ENCODE measurements at places on chromosomes 3 and 15.

DNA sequence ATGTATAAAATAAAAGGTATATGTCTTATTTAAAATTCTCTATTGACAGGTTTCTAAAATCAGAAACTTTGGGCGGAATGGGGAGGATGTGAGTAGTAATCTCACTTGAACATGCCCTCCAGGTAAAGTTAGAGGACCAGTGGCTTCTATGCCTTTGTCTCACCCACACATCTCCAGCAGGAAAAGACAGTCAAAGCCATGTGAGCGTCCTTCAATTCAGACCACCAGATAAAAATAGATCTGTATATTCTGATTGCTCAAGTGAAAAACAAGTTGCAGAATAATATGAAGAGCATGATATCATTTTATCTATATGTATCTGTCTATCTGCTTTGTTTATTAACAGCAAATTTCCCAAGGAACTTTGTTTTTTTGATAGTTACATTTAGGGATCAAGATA, 152.2 kb downstream of the TMCO5A start:
- no peak for DNase-seq

GRCh38 chr3:47579875-47580274, 1.2 kb upstream of the CSPG5 start:
- DNase-seq = no peak

GRCh38 chr3:113204371-113204770, 7.0 kb upstream of the BOC start:
- DNase-seq = no peak

GRCh38 chr3:126256251-126256650, 75.9 kb upstream of the ALDH1L1 start:
- no peak for DNase-seq

- peak; percentile 44 for DNase-seq
Measured at GRCh38 chr3:170076715-170077238, 39.0 kb downstream of the GPR160 start.

DNA sequence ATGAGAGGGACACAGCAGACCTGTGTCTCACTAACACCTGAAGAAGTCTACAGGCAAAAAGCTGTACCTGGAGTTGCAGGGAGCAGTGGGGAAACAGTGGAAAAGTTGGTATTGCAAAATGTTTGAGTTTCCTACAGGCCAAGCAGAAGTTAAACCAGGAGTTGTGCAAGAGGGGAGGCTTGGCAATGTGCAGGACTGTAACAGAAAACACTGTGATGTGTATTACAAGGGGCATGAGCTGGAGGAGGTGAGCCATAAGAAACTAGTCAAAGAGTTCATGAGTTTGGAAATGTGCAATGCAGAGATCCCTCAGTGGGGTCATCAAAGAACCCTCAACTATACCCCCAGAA, 47.1 kb upstream of the SERPINI2 start:
- no peak for DNase-seq

DNA sequence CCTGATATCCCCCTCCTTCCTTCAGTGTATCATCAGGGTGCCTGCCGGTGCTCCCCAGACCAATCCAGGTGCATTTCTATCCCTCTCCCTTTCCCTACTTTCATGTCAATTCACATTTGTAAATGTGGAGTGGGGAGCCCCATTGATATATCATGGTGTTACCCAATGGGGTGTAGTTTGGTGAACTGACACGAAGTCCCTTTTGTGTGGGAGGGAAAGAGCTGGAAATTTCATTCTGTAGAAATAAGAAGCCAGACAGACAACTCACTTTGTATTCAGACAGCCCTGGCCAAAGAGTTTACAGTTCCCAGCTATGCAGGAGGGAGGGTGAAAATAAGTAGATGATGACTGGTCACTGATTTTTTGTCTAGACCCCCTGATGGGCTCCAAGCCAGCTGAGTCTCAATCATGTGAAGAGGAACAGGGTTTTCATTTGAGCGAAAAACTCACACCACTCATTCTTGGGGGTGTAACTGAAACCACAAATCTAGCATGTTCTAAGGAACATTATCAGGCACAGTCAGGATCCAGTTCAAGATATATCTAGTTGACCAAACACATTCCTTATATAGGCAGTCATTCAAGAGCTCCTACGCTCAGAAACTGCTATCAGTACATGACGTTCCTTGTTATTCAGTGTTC, 58.9 kb downstream of the LMCD1 start:
- DNase-seq = no peak

GRCh38 chr3:146277953-146278631, 27.2 kb upstream of the PLSCR4 start:
- peak; percentile 56 for DNase-seq

DNA sequence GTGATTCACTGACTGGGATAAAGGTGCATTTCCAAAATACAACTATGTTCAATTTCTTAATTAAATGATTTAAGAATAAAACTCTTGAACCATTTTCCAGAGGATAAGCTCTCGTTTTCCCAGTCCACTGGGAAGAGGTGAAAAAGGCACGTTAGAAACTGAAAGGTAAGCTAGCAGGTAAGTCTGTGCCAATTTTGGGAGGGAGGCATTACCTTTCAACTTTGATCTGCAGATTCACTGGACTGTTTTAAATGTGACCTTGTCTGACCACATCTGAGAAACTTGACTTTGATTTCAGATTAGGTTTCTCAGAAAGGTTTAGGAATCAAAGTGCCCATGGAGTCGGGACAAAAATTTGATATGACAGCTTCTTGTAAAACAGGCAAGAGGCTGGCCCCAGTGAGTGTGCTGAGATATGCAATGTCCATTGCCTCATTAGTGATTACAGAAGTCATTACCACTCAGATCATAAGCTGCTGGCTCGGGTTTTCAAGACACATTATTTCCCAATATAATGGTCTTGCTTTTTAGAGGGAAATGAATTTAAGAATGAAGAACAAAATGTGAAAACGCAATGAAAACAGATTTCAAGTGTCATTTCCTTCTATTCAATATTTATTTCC, 118.8 kb downstream of the ADAMTS9 start:
- no peak for DNase-seq

DNA sequence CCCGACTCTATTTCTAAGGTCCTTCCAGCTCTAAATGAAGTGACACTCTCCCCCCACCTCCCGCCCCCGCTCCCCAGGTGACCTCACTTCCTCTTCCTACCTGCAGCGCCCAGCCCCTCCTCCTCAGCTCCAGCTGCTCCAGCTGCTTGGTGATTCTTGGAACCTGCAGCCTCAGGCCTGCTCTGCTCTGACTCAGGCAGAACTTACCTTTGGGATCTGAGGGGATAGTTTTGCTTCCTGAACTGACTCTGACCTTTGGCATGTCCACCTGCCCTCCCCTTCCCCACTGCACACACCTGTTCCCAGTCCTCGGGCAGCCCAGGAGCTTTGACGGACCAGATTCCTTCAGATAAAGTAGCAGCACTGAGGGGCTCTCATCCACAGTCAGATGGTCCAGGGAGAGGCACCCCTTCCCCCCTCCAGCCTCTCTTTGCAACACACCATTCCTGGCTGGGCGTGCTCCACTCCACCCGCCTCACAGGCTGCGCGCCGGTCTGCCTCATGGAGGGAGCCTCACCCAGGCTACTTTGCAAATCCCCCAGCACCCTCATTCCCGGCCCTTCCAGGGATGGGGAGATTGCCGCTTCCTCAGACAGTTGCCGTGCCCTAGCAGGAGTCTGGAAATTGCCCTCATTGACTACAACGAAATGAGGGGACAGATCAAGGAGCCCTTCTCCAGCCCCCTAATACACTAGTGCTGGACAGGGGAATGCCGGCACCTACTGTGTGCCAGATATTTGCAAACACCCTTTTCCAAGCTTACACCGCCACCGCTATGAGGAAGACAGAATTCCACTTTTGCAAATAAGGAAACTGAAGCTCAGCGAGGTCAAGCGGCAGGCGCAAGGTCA, 692 bp upstream of the C15orf39 start:
- no peak for DNase-seq

DNA sequence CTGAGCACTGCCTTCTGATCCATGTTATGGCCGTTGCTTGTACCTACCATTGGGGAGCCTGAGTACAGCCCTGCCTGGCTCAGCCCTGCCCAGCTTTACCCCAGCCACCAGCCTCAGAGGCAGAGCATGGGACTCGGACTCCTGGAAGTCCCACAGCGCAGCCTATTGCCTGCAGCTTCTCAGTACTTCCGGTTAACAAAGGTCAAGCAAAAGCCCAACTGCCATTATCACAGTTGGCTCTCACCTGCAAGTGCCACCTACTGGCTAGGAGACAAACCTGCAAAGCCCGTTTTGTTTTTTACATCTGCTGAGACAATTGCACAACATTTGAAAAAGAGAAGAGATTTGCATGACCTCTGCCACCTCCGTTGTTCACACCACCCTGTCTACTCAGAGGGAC, 1081.7 kb downstream of the NAALADL2 start:
- no peak for DNase-seq

DNA sequence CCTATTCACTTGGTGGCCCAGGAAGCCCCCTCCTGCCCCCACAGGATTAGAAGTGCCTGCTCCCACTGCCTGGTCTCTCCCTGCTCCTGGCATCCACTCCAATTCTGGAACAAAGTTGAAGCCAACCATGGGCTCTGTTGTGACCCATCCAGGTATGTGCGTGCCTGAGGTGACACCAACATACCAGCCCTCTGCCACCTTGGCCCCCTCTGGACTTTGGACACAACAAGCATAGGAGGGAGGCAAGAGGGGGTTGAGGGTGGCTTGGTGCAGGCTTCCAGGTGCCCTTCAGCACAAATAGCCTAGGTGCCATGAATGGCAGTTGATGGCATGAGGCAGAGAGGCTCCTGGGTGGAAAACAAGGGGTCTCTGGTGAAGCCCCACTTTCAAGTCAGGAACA, 600.9 kb downstream of the SI start:
- no peak for DNase-seq

DNA sequence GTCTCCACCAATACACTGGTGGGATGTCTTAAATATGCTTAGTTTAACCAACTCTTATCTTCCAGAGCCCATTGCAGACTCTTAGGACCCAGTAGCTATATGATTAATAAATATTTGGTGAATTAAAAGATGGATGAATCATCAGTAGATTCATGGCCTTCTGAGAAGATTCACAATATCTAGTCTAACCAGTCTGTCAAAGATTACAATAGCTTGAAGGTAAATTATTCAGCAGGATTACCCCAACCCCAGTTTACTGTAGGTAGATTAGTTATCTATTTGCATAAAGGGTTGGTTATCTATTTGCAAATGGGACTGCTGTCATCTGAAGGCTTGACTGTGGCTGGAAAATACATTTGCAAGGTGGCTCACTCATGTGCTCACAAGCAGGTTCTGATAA, 239.4 kb upstream of the THRB start:
- DNase-seq = no peak

GRCh38 chr3:44926921-44927320, 49.1 kb downstream of the ZDHHC3 start:
- DNase-seq = no peak

GRCh38 chr3:47580481-47580880, 1.8 kb upstream of the CSPG5 start:
- no peak for DNase-seq

DNA sequence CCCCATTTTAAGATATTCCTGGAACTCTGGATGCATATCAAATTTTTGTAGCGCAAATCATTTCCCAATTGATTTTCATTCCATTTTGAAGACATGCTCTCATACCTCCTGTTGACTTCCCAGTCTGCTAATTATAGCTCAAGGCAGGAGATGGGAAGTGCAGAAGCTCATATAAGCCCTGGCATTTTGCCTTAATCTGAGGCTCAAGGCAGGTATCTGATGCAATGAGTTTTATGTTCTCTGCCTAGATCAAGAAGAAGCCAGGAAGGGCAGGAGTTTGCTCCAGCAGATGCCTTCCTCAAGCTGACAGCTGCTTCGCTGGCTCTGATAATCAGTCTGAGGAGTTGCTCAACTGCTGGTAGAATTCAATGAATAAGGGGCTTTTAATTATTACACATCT, 65.6 kb upstream of the NEDD4 start:
- no peak for DNase-seq

DNA sequence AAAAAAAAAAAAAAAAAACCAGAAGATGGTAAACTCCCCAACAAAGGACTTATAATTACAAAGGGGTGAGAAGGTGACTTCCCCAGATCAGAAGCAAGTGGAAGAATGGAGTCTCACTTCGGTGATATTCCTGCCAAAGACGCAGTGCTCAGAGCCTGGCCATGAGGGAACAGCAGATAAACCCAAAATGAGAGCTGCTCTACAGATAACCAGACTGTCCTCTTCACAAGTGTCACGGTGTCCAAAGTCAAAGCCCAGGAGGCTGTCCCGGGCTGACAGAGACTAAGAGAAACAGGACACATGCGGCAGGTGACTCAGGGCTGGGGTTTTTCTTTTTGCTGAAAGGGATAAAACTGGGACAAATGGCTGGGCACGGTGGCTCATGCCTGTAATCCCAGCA, 48.8 kb downstream of the HMCES start:
- no peak for DNase-seq

- DNase-seq = no peak
Measured at GRCh38 chr3:126540951-126541627, 17.1 kb downstream of the CHST13 start.

DNA sequence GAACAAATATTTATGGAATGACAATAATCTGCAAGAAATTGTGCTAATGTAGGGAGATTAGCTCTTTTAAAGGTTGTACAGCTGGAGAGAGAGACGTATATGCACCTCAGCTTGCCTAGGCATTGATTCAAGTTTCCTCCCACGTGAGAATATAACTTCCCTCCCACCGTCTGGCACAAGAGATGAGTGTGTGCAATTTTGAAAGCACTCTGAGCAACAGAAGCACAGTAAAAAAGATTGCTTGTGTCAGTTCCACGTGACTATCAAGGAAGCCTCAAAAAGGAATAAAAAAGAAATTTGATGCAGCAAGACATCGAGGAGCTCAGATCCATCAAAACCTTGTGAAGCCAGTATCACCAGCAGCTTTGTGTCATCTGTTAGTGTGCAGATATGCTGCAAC, 435.3 kb downstream of the TUSC7 start:
- no peak for DNase-seq

- no peak for DNase-seq
Measured at GRCh38 chr3:195895861-195896360, 12.4 kb downstream of the TNK2 start.

All from HFF-Myc (cell line).